ENCODE measurements at places on chromosomes 6 and 20.

DNA sequence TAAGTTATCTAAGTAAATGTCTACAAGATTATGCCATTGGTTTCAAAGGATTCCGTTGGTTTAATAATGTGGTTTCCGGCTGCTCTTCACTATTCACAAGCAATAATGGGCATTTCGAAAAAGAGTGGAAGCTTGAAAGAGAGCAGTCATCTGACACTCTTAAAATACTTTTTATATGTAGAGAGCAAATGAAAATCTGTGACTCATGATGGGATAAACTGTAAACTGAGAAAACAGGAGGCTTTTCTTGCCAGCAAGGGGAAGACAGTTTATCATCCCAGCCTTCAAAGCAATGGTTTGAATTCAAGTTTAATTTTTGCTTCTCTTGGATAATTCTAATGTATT lies 145.7 kb downstream of the KHDC1L start:
- DNase-seq, result peak; percentile 68

DNA sequence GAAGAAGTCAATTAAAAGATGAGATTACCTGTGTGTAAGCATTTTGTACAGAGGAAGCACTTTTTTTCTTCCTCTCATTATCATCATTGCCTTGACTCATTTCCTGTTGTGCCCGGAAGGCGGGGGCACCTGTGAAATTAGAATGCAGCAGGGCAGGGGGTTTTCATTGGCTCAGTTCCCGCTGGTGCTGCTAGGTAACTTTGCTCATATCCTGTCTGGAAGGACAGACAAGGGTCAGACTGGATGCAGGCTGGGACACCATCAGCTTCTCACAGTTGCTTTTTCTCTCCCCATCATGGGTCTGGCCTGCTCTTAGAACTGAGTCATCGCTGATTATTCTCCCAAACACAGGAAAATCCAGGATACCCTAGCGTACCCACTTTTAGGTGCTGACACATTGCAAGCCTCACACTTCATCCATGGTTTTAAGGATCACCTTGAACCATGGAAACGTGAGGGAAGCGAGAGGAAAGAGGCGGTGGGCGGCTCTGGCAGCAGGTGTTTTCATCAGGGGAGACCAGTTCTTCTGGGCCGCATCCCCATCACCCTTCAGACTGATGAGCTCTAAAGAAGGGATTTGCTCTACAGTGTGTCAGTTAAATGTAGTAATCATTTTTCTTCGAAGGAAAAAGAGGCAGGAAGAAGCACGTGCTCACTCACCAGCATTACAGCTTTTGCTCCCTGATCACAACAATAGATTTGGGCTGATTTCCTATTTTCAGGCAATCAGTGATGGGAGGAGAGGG lies 195.7 kb upstream of the SASH1 start:
- DNase-seq, result peak; percentile 76

DNA sequence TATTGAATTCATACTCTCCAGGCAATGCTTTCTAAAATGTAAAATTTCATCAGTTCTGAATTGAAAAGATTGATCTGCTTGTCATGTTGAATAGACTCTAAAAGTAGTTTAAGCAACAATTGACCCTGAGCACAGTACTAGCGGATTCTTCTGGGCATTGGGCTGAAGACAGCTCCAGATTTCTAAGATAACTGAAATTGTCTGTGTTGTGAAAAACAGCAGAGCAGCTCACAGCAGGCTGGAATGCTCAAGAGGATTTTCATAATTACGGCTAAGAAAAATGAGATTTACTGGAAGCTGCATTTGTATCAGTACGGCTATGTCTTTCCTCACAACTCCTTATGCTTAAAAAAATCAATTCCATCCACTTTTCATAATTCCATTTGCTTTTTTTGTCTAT lies 373.7 kb downstream of the HACE1 start:
- DNase-seq, result no peak

DNA sequence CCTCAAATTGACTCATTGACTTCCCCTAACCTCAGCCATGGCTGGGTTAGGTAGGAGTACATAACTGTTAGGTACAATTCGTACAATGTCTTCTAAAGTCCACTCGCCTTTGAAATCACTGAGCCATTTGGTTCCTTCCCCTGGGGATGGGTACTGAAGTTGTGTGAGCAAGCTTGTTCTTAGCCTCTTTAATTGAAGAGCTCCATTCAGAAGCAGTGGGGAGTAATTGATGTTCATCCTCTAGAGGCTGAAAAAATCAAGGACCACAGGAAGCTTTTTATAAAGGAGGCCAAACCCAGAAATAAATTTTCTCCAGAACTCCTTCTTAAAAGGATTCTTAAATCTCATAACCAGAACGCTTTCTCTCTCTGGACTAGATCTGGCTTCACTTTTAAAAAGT lies 60.6 kb downstream of the ANKS1A start:
- DNase-seq, result no peak

GRCh38 chr20:47680804-47681529 lies 104.3 kb downstream of the SULF2 start:
- no peak for DNase-seq

DNA sequence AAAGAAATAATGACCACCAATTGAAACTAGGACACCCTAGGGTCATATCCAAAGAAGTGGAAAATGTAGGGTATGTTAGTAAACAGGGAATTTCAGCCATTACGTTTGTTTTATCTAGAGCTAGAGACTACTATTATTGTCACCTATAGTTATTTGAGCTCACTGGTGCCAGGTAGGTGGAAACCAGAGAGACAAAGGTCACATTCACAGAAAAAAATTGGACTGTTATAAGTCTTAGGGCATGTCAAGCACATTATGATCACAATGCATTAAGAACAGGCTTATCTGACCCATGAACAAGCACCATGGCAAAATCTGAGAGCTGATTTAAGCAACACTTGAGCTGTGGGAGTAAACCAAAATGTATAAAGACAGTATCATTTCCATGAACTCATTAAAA lies 530.1 kb upstream of the CITED2 start:
- DNase-seq, result no peak

DNA sequence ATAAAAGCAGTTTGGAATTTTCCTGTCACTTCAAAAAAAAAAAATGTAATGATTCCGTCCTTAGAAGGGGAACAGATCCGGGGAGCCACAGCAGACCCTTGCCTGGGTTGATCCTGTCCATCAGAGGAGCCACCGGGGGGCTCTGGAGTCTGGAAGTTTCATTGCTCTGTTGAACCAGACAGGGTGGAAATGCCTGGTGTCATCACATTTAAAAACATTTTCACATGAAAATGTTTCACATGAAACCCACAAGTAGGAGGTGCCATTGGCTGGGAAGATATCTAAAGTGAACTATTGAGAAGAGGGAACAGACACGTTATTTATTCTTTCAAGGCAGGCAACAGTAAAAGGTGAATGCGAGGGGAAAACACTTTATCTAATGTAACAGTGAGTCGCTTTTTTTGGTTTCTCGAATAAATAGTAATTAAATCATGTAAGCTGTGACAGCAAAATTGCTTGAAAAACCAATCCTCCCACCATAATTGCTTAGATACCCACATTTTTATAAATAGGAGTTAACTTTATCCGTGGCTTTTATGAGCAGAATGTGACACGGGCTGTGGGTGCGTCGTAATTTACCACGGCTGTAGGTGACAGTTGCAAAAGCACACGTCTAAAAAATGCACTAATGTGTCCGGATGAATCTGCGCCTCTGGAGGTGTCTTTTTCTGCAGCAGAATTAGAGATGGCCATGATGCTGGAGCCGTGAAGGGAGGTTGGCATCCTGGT lies 323.4 kb downstream of the TAF4 start:
- DNase-seq, result no peak

- no peak for DNase-seq
These were observed 545.6 kb downstream of the C6orf118 start for GRCh38 chr6:164763788-164764187.

GRCh38 chr6:42224222-42225028 lies 6.8 kb upstream of the MRPS10 start:
- DNase-seq, result peak; percentile 94

- DNase-seq, result no peak
These were observed 249.2 kb downstream of the CDC5L start for GRCh38 chr6:44636561-44637248.

DNA sequence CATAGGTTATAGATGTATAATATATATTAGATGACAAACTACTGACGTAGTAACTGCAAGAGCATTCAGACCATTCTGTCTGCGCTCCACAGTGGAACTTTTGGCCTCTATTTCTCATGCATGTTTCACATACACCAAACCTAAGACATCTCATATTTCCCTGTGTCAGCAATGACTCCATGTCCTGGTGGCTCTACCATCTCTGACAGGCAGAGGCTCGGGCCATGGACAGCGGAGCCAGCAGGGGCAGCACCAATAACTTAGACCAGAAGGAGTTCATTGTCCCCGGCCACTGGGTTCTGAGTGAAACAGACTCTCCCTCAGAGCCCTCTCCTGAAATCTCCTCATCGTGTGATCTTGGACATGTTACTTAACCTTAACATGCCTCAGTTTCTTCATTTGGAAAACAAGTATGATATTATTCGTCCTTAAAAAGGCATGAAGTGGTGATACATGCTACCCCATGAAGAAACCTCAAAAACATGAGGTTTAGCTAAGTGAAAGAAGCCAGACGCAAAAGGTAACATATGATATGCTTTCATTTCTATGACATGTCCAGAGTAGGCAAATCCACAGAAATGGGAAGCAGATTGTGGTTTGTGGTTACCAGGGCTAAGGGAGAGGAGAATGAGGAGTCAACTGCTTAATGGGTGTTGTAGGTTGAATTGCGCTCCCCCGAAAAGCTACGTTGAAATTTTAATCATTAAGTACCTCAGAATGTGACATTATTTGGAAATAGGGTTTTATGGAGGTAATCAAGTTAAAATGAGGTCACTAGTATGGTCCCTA lies 564.0 kb upstream of the JARID2 start:
- DNase-seq, result peak; percentile 24

GRCh38 chr6:145279993-145280392 lies 455.3 kb downstream of the EPM2A start:
- no peak for DNase-seq

GRCh38 chr6:42407379-42407778 lies 44.3 kb downstream of the TRERF1 start:
- no peak for DNase-seq

DNA sequence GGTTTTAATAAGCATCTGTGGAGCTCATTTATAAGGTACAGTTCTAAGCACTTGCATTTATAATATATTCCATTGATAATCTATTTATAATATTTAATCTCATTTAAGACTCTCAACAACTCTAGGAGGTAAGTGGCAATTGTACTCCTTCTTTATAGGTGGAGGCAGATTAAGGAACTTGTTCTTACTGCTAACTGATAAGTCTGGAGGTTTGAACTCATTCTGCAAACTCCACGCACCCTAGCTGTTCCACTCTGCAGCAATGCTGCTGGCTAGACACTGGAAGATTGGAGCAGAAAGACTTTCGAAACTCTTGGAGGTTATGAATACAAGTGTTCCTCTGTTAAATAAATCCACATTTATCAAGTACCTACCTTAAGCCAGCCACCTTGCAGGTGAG lies 793 bp upstream of the HDAC2 start:
- DNase-seq, result peak; percentile 8

GRCh38 chr6:2542101-2542857 lies 208.4 kb downstream of the MYLK4 start:
- DNase-seq, result no peak

DNA sequence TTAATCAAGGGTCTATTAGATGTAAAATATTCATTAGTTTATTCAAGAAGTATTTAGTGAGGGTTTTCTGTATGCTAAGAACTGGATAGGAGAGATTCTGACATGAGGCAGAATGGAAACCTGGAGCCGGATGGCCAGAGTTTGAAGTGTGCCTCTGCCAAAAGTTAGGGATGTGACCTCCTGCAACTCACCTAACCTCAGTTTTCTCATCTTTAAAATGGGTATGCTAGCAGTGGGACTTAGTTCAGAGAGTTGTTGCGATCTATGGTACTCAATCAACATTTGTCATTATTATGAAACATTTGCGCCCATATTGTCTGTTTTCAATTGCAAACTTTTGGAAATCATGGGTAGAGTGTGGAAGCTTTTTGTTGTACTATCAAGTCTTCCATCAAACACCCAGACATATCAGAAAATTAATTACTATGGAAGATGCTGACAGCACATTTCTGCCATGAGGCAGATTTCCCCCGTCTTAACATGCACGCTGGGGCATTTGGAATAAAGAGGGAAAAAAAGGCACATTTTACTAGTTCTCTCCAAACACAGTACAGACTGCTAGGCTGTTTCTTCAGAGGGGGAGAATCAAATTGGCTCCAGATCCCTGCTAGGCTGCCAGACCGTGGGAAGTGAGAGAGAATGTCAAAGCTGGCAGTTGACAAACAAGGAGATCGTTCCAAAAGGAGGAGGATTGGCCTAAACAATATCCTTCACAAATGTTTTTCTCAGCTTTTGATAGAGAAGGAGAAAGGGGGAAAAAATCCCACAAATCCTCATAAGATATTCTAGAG lies 205.3 kb upstream of the TSHZ2 start:
- DNase-seq, result no peak

- no peak for DNase-seq
These were observed 8.5 kb downstream of the IYD start for GRCh38 chr6:150377211-150377781.

DNA sequence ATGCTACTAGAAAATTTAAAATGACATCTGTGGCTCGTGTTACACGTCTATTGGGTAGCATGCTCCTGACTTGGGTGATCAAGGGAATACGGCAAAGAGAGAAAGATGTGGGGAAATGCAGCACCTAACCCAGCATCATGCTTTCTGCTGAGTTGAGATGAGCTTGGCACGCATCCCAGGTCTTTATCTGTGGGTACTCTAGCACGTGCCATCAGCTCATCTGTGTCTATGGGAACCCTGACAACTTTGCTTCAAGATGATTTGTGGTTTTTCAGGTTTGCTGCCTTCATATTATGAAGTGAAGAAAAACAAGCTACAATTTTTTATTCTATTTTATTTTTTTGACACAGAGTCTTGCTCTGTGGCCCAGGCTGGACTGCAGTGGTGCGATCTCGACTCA lies 21.0 kb downstream of the RNASET2 start:
- no peak for DNase-seq

DNA sequence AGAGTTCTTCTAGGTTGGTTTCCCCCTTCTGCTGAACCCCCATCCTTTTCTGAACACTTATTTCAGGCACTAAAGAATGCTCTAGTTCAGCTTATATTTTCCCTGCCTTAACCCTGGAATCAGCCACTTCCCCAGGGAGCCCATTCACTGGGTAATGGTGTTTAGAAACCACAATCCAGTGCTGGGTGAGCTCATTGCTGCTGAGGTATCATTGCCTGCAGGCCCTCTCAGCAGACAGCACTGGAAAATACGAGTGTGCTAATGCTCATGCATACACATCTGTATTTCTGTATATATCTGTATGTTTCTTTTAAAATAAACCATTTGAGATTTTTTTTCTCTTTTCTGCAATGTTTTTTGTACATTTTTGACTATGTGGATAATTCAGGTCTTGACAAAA lies 27.0 kb downstream of the OSBPL2 start:
- DNase-seq, result no peak

Data from mammary epithelial cell (primary cell).